SK-N-SH (cell line): ENCODE measurements at places on chromosomes 16 and 17. TPM values are rescaled to one million over a fixed set of nuclear protein-coding genes. Genes with fewer than 3 reads are reported as not detected.

The SPATA32 gene
- 0.08 TPM in 1 of 2 replicates, not detected in the other for polyA plus RNA-seq

The HOXB7 gene
- not detected in 2 replicates for polyA plus RNA-seq

- no peak overlapping the region for H3K27ac ChIP-seq
- DNase-seq, result no peak
- no peaks in the 10 kb centered on the region for H3K4me1 ChIP-seq
Measured at GRCh38 chr16:7755347-7755882, 422.8 kb downstream of the RBFOX1 start.

DNA sequence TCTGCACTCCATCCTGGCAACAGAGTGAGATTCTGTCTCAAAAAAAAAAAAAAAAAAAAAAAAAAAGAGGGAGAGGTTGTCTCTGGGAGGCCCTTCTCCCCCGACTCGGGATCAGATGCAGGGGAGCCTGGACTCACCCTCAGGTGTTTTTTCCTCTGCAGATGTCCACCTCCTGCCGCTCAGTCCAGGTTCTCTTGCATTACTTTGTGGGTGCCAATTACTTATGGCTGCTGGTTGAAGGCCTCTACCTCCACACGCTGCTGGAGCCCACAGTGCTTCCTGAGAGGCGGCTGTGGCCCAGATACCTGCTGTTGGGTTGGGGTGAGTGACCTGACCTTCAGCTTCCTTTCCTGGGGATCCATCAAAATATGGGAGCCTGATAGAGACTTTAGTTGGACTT, 34.1 kb downstream of the GLP2R start:
- no peak for DNase-seq
- no peaks in the 10 kb centered on the region for H3K4me1 ChIP-seq
- no peaks in the 10 kb centered on the region for H3K36me3 ChIP-seq
- H3K27me3 ChIP-seq, result no peaks in the 10 kb centered on the region
- H3K4me3 ChIP-seq, result no peak overlapping the region
- no peak overlapping the region for H3K27ac ChIP-seq
